ENCODE measurements at places on chromosomes 7 and 10.

DNA sequence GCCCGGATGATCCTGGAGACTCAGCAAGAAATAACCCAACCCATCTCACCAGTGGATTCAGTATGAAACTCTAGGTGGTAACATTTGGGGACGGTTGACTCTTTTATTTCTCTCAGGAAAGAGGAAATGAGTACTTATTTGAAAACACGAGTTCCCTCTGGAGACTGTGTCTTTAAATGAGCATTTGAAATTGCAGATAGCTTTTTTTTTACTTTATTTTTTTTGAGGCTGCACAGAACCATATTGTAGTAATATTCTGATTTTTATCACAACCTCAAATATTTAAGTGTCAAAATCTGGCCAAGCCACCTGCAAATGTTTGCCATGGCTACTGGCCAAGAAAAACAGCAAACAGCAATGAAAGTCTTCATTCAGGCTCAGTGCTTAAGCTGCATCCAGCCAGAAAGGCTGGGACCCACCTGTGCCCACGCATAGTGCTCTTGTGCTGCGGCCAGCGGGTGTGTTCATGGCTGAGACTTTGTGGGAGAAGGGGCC lies 160.8 kb downstream of the CREB5 start:
- peak; percentile 46 for DNase-seq

- no peak for DNase-seq
These were observed 79.3 kb upstream of the ZNF479 start for GRCh38 chr7:57211428-57212100.

DNA sequence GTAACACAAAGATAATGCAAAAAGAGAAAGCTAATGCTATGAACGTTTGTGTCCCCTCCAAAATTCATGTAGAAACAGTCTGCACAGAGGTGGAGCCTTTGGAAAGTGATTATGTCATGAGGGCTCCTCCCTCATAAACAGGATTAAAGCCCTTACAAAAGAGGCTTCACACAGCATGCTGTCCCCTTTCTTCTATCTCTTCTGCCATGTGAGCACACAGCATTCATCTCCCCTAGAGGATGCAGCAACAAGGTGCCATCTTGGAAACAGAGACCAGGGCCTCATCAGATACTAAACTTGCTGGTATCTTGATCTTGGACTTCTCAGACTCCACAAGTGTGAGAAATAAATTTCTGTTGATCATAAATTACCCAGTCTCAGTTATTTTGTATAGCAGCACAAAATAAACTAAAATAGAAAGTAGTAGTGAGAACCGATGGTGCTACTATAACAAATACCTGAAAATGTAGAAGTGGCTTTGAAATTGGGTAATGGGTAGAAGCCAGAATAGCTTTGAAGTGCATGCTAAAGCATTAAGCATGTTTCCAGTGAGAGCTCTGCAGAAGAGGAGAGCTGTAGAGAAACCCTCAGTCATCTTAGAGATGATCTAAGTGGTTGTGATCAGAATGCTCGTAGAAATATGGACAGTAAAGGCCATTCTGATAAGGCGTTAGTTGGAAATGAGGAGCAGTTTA lies 108.7 kb downstream of the DNAJC1 start:
- DNase-seq, result no peak

DNA sequence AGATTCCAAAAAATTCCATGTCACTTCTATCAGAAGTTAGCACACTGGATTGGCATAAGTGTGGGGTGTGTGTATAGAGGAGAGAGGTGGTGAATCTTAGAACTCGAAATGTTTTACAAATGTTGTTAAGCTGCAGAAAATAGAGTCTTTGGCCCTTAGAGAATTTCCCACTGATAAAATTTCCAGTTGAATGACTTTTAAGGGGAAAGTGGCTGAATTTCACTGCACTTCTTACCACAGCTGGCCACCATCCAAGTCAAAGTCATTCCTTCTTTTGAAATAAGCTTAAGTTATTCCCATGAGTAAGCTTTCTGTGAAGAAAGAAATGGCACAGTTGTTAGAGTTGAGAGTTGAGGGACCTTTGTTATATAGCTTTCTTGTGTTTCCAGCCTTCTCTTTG lies 13.9 kb downstream of the VCL start:
- peak; percentile 93 for DNase-seq

- DNase-seq, result peak; percentile 95
These were observed 227.6 kb upstream of the NPSR1 start for GRCh38 chr7:34430456-34430855.

DNA sequence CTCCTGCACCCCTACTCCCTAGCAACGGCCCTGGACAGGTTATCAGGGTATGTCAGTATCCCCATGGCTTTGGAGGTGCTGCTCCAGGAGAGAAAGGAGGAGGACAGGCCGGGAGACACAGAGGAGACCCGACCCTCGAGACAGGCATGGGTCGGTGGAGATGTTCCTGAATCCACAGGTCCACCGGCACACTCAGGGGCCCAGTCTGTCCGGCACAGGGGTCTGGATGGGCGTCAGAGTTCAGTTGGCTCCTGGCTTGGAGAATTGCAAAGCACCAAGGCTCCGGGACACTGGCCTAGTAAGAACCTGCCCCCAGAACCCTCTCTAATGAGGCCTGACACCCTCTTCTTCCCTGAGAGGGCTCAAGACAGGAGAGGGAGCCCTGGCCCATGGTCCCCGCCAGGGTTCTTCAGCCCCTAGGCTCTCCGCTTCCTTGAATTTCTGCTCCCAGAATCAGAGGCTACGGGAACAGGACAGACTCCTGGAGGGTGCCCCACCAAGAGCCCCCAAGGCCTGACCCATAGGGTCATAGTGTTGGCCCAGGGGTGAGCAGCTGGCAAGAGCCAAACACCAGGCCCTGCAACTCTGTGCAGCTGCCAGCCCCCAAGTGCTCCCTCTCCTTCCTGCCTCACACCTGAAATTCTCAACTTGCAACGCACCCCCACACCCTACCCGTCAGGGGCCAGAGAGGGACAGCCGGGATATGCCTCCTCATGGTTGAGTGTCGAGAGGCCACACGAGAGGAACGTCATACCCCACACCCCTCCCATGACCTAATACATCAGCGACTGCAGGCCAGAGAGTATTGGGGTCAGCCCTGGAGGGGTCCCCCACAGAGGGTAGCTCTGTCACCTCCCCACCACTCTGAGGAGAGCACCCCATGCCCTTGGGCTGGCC lies 5.5 kb upstream of the IRF5 start:
- no peak for DNase-seq

- DNase-seq, result no peak
These were observed 212.1 kb upstream of the GHITM start for GRCh38 chr10:83927166-83927565.

DNA sequence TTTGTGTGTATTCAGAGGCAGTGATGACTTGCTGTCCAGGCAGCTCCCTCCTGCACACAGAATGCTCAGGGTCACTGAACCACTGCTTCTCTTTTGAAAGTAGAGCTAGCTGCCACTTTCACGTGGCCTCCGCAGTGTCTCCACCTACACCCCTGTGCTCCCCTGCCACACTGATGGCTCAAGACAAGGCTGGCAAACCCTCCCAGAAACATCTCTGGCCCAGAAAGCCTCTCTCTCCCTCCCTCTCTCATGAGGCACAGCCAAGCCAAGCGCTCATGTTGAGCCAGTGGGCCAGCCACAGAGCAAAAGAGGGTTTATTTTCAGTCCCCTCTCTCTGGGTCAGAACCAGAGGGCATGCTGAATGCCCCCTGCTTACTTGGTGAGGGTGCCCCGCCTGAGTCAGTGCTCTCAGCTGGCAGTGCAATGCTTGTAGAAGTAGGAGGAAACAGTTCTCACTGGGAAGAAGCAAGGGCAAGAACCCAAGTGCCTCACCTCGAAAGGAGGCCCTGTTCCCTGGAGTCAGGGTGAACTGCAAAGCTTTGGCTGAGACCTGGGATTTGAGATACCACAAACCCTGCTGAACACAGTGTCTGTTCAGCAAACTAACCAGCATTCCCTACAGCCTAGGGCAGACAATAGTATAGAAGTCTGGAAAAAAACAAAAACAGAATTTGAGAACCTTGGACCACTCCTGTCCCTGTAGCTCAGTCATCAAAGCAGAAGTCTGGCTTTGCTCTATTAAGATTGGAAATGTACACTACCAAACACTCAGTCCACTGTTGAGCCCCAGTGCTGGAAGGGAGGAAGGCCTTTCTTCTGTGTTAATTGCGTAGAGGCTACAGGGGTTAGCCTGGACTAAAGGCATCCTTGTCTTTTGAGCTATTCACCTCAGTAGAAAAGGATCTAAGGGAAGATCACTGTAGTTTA lies 15.8 kb downstream of the SCD start:
- DNase-seq, result no peak

Measured in fibroblast of pulmonary artery (primary cell).